ENCODE measurements at places on chromosomes 7 and 10.

DNA sequence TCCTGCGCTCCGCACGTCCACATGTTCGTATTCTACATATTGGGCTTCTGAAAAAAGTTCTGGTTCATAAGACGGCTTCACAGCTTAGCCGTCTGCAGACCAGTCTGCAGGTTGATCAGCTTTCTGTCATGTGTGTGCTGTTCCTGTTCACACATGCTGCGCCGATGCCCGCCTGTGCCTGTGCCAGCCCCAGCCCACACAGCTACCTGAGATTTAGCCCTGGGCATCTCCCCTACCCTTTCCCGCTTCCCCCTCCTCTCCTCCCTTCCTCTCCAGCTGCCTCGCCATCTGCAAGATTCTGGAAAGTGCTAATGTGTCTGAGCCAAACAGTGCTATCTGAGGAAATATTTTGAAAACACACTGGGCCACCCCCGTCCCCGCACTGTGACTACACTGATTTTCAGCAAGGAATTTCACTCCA lies 7.1 kb downstream of the CHST3 start:
- no peak for DNase-seq

- DNase-seq, result no peak
Observed at GRCh38 chr7:146146831-146147486, 30.4 kb downstream of the CNTNAP2 start.

DNA sequence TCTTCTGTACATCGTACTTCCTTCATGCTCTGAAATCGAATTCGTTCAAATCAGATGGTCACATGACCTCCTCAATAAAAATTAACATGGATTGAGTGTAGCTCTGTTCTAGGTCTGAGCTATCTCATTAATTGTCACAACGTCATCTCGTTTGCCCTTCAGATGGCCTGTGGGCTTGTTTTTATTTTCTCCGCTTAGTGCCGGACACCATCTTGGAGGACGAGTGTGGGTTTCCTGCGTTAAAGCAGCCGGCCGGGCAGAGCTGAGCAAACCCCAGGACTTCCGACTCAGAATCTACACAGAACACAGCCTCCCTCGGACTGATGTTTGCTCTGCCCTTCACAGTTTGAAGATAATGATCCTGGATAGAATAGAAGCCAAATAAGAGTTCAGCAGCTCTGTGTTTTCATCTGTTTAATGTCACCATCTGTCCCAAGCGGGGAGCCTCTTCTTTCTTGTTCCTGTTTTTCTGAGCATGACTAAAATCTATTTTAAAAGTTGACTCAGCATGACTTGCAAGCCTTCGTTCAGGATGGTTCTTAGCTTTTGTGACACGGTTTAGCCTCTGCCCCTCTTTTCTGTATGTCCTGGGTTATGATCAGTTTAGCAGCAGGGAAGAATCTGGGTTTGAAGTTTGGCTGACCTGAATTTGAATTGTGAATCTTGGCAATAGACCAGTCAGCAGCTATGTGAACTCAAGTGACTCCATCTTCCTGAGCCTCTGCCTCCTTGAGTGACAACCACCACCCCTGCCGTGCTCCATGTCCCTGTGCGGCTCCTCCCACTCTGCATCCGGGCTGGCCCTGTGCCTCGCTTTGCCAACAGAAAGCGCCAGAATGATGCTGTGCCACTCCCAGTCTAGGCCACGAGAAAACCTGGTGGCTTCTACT lies 30.6 kb upstream of the GALNTL5 start:
- DNase-seq, result no peak

GRCh38 chr10:58424176-58424575 lies 39.0 kb downstream of the TFAM start:
- DNase-seq, result no peak

GRCh38 chr10:118565301-118566075 lies 30.0 kb downstream of the PRLHR start:
- no peak for DNase-seq

DNA sequence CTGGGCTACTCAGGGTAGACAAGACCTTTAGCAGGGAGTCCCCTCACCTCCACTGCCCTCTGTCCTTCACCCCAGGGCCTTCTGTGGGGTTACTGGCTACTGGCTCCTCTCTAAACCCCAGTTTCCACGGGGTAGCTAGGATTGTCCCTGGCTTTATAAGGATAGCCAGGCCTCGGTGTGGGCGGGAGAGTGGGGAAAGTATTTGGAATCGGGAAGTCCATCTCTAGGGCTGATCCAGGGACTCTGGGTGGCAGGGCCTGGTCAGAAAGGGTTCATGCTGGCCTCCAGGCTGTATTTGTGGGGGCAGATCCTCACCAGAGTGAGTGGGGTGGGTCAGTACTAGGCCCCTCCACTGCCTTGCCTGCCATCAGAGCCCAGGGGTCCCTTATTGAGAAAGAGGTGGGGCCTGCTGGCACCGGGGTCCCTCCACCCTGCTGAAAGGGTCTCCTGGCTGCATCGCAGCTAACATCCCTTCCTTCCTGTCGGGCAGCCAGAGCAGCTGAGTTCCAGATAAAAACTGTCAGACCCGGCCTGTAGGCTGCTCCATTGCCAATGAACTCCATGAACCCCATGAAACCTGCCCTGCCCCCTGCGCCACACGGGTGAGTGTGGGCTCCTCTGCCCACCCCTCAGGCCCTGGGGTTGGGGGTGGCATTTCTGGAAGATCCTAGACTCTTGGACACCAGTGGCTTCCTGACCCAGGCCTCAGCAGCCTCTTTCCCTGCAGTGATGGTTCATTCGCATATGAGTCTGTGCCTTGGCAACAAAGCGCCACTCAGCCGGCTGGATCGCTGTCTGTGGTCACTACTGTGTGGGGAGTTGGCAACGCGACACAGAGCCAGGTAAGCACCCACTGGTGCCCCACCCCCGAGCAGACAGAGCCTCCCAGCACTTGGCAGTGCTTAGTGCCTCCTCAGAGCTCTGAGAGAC lies 7.3 kb downstream of the ZMIZ2 start:
- DNase-seq, result no peak

GRCh38 chr7:136342251-136342650 lies 365.1 kb upstream of the MTPN start:
- no peak for DNase-seq

DNA sequence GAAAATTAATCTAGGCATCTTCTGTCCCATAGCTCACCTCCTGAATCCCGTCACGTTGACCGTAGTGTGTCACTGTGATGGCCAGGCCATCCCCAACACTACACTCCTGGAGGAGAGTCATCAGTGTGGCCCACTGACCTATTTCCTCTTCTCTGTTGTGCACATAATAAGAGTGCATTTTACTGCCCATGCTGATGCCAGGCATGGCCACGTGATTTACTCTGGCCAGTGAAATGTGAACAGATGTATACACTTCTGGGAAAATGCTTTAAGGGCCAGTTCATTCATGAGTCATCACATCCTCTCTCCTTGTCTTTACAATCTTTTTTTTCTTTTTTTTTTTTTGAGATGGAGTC lies 101.9 kb upstream of the PIP4K2A start:
- DNase-seq, result no peak

DNA sequence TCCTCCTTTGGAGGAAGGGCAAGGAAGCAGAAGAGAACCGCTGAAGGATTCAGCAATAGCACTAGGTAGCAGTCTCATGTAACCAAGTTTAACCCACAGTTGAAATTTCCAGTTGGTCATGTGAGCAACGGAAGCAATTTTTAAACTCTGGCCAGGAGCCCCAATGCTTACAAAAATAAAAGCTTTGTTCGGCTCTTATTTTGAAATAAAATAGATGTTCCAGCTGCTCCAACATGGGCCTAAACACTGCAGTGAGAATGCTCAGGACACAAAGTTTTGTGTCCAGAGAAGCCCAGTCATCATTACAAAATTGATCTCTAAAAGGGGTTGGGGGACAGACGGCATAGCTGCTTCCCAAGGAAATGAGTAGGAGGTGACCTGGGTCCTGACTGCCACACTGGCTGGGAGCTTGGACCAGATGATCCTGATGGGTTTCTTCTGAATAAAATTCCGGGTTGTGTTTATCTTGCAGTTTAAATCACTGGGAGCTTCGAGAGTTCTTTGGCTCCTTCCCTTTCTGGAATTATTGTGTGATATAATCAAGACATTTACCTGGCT lies 452 bp upstream of the TMEM140 start:
- DNase-seq, result no peak

DNA sequence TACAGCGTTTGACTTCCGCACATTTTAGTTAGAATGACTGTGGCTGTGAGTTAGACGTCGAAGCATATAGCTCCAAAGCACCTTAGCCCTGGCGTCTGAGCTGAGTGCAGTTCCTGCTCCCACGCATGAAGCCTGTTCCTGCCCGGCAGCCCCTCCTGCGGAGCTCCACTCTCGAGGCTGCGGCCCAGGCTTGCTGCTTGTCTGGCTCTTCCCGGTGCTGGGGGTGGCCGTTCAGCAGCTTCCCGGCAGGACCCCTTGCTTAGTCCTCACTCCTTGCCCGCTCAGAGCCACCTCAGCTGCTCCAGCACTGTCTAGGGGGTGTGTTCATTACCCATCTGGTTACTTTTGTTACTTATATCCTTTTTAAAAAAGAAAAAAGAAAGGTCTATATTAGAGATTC lies 88.1 kb upstream of the DNAJB6 start:
- DNase-seq, result no peak

DNA sequence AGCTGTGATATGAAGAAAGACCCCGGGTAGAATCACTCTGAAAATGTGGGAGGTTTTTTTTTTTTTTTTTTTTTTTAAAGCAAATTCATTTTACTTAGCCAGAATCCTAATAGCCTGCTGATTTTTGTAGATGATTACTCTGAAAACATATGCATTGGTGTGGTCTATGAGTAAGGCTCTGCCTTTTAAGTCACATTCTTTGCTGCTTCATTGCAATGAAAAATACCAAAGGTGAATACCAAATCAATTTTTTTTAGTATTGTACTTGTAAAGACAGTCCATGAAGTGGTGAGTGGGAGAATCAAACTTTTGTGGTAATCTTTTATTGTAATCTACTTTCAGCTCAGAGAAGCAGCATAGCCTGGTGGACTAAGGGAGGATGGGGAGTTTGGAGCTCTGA lies 130.3 kb downstream of the SDK1 start:
- DNase-seq, result no peak

DNA sequence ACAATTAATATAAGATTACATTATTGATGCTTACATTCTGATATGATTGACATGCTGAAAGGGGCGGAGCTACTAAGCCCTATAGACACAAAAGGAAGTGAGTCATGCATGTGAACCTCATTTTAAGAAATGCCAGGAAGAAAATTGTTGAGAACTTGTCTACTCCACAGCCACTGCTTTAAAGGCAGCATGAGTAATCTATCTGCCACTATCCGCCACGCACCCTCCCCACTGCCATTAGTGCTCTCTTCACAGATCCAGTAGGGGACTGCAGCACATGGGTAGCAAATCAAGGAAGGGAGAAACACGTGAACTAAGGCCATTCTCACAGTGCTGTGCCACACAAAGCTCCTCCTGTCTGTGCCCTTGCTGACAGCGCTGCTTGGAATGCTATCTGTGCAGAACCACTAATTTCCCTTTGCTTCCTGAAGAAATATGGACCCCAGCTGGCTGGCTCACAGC lies 524.8 kb downstream of the GRM8 start:
- DNase-seq, result no peak

DNA sequence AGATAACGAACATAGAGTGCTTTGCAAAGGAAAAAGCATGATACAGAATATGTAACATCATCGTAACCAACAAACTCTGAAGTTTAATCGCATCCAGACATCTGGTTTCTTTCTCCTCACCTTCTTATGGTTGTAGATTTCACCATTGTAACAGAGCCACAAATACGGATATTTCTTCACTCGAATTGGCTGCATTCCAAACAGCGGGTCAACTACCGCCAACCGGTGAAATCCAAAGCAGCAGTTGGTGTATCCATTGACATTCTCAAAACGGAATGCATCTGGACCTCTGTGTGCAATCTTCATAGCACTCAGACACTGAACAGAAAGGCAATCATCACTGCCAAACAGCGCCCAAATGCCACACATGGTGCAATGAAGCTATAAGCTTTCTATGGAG lies 3.4 kb downstream of the ASNS start:
- no peak for DNase-seq

DNA sequence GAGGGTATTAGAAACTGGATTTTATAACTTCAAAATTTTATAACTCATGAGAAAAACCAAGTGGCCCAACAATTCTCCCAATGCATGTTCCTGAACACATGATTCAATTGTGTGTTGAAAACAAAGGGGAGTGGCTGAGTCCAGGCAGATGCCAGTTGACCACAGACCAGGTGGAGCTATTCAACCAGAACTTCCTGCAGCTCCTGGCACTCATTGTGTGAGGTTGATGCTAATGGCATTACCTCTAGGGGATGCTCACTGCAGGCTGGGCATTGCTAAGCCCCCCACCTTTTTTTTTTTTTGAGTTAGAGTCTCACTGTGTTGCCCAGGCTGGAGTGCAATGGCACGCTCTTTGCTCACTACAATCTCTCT lies 20.3 kb downstream of the MYOF start:
- DNase-seq, result no peak

DNA sequence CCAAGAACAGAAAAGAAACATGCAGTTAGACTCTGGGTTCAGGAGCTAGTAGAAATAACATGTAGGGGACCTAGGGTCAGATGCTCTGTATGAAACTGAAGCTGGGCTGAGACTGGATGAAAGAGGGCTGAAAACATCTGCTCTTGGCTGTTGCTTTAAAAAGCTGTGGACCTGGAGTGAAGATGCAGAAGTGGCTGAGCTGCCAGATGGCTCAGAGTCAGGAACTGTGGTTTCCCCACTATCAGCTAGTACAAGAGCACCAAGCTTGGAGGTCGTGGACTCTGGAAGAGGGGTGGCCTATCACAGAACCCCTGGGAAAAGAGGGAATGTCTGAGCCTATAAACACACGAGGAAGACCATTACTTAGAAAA lies 5.9 kb downstream of the ADK start:
- DNase-seq, result no peak

GRCh38 chr7:125136755-125137532 lies 207.3 kb upstream of the POT1 start:
- no peak for DNase-seq

- DNase-seq, result no peak
Observed at GRCh38 chr10:93566435-93567276, at the start of gene FFAR4. FFAR4 (plus strand) TSS chr10:93566665; CDS start chr10:93566721, 56 bp downstream.

DNA sequence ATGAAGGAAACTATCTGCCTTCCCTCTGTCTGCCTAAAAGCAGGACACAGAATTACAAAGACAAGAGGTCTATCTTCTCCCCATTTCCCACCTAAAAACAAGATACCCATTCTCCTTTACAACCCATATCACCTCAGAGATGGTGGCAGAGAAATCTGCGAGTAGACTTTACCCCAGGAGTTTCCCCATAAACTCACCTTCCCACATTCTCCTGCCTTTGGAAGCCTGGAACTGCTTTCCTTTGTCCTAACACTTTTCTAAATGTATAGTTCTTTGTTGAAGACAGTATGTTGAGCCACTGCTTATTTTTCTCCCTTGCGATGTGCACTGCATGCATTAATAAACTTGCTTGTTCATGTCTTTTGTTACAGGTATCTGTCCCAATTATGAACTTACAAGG lies 8.0 kb downstream of the SHTN1 start:
- no peak for DNase-seq

- no peak for DNase-seq
Observed at GRCh38 chr10:44947371-44948152, 12.0 kb upstream of the RASSF4 start.

- DNase-seq, result no peak
Observed at GRCh38 chr10:5762531-5762930, 50.7 kb downstream of the GDI2 start.

GRCh38 chr7:630539-630938 lies 96.0 kb upstream of the DNAAF5 start:
- DNase-seq, result no peak
